ENCODE measurements at places on chromosomes 6 and 20.
A peak's percentile ranks its signal among the peaks of the same experiment; 100 is the strongest.

GRCh38 chr20:49288250-49288751, 10.4 kb upstream of the ZNFX1 start:
- no peak for DNase-seq

- no peak for DNase-seq
These were observed 55.8 kb downstream of the CEP43 start for GRCh38 chr6:167054987-167055386.

- no peak for DNase-seq
These were observed 77.4 kb downstream of the SYNJ2 start for GRCh38 chr6:158059108-158059507.

DNA sequence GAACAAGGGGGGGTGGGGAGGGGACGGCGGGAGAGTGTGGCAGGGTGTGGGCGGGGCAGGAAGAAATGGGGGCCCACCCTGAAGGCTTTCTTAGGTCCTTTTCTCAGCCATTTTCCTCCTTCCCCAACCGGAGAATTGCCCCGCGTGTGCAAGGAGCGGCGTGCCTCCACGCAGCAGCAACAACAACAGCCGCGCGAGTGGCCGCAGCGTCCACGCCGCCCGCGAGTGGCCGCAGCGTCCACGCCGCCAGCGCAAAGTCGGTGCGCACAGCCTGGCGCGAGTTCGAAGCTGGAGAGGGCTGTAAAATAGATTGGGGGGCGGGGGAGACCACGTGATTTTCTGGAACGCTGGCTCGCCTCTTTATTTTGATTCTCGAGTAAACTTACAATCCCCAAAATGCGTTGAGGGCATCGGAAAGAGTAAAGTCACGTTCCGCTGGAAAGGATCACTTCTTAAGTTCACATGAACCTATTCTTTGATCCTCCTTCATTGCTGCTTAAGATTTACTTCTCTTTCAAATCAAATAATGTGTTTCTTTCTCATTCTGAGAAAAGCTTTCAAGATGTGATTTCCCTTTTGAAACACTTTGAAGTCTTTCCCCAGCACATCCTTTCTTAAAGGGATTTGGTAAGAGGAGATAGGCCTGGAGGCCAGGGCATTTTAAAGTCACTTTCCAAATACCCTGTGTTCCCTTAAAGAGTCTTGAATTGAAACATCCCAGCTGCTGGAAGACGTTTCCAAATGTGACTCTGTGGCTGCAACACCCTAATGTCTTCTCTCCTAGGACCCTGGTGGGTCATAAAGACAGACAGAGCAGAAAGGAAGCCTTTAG, 66.7 kb upstream of the ZNF217 start:
- DNase-seq, result no peak

DNA sequence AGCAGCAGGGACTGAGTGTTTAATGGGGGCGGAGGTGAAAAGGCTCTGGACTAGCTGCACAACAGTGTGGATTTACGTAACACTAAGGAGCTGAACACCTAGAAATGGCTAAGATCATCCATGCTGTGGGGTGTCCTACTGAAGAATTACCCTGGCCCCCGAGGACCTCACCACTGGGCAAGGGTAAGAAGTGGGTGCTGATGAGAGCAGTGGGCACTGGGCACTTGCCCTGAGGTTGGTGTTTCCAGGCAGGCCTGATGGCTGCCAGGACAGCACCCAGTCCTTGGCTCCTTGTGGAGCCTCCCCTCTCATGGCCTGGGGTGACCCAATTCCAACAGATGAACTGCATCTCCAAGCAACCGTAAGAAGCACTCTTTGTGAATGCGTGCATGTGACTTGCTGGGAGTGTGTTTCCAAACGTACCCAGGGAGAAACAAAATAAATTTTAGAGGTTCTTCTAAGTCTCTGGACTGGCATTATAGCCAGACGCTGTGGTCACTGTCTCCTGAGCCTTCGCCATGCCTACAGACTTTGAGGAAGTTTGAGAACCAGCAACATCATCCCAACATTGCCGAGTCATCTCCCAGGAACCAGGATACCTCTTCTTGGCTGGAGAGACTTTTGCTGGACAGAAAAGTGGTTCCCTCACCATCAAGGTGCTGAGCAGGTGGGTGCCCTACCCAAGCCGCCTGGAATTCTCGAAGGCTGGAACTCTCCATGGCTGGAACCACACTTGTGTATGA, 245.9 kb downstream of the ERMARD start:
- no peak for DNase-seq

DNA sequence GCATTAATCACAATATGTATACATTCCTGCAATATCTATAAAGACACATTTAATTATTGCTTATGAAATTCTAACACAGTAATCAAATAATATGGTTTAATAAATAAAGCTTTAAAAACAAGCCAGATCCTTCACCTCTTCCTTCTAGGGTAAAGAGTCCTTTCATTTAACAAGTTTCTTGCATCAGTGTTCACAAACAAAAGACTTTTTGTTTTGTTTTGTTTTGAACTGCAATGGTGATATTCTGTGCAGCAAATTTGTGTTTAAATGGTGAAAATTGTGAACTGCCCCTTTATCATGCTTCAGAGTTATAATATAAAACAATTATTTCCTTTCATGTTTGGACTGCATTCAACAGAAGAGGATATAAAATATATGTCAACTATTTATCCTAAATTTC, 177.3 kb downstream of the EPHA7 start:
- DNase-seq, result no peak

DNA sequence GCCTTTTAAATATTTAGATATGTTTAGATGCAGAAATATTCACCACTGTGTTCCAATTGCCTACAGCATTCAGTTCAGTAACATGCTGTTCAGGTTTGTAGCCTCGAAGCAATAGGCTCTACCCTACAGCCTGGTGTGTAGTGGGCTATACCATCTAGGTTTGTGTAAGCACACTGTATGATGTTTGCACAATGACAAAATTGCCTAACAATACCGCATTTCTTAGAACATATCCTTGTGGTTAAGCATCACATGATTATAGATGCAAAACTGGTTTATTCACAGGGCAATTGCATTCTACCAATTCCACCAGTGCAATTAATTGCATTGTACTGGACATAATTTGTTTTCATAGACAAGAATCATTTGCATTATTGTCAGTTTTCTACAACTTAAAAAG, 7.9 kb upstream of the SLC22A16 start:
- DNase-seq, result peak; percentile 32
